ENCODE measurements at places on chromosomes 5 and 9.

DNA sequence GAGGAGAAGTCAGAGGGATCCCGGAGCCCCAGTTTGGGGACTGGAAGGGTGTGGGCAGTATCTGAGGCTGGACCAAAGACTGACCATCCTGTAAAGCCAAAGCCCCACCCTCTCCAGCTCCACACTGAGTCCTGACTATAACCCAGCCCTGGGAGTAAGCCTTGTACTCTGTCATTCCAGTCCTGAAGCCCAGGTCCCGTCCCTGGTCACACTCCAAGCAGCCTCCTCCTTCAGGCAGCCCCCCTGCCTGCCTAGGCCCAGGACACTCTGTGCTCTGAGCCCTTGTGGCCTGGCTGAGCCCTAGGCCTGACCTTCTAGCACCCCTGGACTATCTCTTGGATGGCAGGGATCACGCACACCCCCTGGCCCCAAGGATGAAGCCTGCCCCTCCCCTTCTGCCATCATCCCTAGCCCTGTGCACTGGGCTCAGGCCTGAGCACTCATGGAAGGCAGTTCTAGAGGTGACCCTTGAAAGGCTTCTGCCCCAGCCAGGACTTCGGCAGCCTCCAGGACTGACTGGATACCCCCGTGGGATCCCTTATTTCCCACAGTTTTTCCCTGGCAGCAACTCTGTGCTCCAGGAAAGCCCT lies 28.0 kb upstream of the ENHO start:
- DNase-seq, result no peak

- DNase-seq, result no peak
Measured at GRCh38 chr5:135025730-135026644, 8.0 kb downstream of the PITX1 start.

GRCh38 chr5:73299665-73300336 lies 126.8 kb downstream of the TMEM174 start:
- DNase-seq, result no peak

GRCh38 chr5:169074839-169075238 lies 226.1 kb downstream of the SLIT3 start:
- no peak for DNase-seq

Data from GM23248 (cell line).